ENCODE measurements at places on chromosomes 12 and 14.

DNA sequence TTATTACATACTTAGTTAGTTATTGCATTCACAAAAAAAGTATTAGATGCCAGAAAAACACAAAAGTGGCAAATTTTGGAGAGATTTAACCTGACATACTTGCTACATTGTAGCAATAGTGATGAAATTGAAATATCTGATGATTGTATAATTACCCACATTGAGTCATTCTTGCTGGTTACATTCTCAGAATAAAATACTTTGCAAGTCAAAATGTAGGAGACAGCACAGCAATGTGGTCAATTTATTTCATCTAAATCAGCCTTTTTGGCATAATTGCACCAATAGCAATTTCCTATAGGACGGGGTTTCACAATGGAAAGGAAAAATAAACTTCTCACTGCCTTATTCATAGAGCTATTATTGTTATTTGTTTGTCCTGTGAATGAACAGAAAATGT, 125.0 kb upstream of the ETV6 start:
- DNase-seq: no peak

- no peak for DNase-seq
Measured at GRCh38 chr12:15151161-15152091, 69.8 kb downstream of the RERG start.

- DNase-seq: no peak
Measured at GRCh38 chr12:14946861-14947260, 8.5 kb upstream of the ERP27 start.

DNA sequence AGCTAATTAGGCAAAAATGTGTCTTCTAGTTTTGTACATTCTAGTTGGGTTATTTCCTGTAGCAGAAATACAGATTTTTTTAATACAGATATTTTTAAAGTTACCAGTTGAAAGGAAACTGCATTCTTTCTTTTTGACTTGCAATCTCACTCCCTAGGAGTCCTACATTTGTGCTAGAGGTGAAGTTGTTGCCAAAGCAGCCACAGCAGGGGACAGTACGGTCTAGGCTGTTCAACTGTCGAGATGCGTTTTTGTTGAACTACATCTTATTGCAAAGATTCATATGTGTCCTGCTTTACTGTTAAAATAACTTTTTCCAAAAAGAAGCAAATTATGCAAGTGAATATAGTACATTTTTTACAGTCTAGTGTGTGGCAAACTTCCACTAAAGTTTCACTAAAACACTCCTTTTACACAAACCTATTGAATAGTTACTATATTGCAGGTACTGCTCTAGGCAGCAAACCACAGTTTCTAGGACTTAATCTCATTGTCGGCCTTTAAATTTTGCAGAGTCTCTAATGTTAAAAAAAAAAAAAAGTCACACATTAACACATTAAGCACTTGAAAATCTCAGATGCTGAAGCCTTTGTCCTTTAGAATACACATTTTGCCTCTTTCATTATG, 30.2 kb upstream of the SRGAP1 start:
- no peak for DNase-seq

GRCh38 chr12:118328486-118329330, 44.0 kb downstream of the TAOK3 start:
- DNase-seq: no peak

- peak; percentile 80 for DNase-seq
Measured at GRCh38 chr14:53528185-53528671, 375.1 kb upstream of the DDHD1 start.

GRCh38 chr12:132029503-132030300, 80.0 kb downstream of the EP400 start:
- DNase-seq: no peak

GRCh38 chr14:95195031-95195430, 37.7 kb upstream of the DICER1 start:
- no peak for DNase-seq

GRCh38 chr14:85131226-85131922, 398.6 kb upstream of the FLRT2 start:
- DNase-seq: no peak

DNA sequence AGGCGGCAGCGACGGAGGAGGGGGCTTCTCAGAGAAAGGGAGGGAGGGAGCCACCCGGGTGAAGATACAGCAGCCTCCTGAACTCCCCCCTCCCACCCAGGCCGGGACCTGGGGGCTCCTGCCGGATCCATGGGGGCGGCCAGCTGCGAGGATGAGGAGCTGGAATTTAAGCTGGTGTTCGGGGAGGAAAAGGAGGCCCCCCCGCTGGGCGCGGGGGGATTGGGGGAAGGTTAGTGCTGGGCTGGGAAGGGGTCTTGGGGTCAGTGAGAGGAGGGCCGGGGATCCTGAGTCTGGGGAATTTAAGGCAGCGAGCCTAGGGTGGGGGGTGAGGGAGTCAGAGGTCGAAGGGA, 203 bp downstream of the NFATC4 start:
- DNase-seq: no peak

DNA sequence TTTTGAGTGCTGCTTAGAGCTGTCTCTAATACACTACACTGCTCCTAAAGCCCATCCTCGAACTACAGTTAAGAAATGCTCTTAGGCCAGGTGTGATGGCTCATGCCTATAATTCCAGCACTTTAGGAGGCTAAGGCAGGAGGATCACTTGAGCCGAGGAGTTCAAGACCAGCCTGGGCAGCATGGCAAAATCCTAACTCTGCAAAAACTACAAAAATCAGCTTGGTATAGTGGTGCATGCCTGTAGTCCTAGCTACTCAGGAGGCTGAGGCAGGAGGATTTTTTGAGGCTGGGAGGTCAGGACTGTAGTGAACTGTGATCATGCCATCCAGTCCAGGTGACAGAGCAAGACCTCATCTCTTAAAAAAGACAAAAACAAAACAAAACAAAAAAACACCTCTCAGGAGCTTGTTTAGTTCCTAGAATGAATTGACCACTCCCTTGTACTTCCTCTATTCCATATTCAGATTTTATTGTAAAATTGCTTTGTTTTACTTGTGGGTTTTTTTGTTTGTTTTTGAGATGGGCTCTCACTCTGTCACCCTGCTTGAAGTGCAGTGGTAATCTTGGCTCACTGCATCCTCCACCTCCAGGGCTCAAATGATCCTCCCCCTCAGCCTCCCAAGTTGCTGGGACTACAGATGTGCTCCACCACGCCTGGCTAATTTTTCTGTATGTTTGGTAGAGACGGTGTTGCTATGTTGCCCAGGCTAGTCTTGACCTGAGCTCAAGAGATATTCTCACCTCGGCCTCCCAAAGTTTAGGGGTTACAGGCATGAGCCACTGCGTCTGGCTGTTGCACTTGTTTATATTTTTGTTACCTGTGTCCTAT, 13.6 kb downstream of the MDM2 start:
- DNase-seq: no peak

- no peak for DNase-seq
Measured at GRCh38 chr14:23269193-23269592, 16.7 kb downstream of the HOMEZ start.

- DNase-seq: no peak
Measured at GRCh38 chr12:129049917-129050316, 196.6 kb downstream of the GLT1D1 start.

DNA sequence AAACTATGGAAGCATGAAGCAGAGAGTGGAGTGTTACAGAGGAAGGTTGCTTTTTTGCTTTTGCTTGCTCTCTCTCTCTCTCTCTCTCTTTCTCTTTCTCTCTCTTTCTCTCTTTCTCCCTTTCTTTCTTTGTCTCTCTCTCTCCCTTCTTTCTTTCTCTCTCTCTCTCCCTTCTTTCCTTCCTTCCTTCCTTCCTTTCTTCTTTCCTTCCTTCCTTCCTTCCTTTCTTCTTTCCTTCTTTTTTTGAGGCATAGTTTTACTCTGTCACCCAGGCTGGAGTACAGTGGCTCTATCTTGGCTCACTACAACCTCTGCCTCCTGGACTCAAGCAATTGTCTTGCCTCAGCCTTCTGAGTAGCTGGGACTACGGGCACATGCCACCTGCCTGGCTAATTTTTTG, 7.6 kb downstream of the ARHGDIB start:
- DNase-seq: no peak

GRCh38 chr12:2439332-2440100, 355.3 kb upstream of the FKBP4 start:
- DNase-seq: no peak

- DNase-seq: peak; percentile 79
Measured at GRCh38 chr14:68141281-68142088, 321.9 kb downstream of the RAD51B start.

GRCh38 chr12:3293446-3294161, 197.4 kb upstream of the PRMT8 start:
- DNase-seq: peak; percentile 34

DNA sequence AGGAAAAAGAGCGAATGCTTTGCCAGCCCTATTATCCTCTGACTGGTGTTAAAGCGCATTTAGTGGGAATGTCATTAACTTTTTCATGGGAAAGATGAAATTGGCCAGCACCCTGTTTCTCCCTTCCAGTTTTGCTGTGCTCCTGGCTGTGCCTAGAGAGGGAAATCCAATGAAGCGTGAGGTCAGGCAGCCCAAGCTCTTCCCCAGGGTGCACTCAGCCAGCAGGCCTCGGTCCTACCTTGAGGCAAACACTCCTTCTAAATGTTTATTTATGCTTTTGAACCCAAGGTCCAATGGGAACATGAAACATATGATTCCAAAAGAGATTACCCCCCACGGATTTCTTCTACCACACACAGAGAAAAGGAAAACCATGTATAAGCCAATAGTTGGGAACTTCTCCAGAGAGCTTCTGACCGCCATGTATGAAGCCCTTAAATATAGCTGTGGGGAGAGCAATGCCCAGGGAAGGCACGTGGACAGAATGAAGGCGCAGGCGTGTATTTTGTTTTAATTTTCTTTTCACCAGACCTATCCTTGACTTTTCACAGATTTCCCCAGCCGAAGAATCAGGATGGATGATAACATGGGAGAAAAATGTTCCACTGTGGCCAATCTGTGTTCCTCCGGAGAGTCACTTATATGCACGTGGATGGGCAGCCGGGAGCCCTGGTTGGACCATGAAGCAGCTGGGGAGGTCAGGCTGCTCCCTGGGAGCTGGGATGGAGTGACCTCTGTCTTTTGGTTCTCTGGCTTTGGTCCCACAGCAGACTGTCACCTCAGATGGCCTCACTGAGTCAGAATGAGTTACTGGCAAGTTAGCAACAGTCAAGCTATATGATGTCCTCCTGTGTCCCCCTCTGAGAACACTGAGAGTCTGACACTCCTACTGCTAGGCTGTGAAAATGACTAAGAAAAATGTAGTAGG, 37.3 kb downstream of the GPR135 start:
- DNase-seq: peak; percentile 55

DNA sequence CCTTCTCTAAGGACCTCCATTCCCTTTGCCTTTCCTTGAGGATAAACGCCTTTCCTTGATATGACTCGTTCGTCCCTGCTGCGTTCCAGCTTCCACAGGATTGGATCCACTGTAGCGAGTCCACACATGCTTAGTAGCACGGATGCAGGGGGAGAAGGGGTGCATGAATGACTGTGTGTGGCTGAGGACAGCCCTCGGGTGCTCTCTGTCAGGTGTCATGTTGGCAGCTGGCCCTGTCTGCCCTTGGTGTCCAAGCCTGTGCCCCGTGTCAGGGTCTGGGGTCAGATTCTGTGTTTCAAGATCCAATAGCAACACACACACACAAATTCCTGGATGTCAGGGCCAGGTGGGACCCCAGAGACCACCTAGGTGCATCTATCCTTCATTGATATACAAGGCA, 17.5 kb upstream of the KRT80 start:
- no peak for DNase-seq

- DNase-seq: no peak
Measured at GRCh38 chr12:1858456-1858855, 38.1 kb downstream of the LRTM2 start.

DNA sequence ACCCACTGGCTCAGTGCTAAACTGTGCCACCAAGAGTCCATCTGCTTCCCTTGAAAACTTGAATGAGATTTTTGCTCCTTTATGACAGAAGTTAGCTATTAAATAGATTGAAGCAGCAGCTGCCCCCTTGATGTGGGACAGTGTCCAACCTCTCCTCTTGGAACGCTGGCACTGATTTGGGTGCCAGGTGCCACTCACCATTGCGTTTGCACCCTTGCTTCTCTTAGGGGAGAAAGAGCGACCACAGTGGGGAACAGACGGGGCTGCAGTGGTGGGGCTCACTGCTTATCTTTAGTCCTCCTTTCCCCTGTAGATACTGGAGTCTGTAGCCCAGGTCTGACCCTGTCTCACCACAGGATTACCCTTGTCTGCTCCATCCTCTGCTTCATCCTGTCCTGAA, 9.4 kb downstream of the EP400 start:
- DNase-seq: no peak

GRCh38 chr12:114954511-114955055, 270.6 kb upstream of the TBX3 start:
- no peak for DNase-seq

- peak; percentile 80 for DNase-seq
Measured at GRCh38 chr14:100775831-100776591, 49.3 kb downstream of the DLK1 start.

DNA sequence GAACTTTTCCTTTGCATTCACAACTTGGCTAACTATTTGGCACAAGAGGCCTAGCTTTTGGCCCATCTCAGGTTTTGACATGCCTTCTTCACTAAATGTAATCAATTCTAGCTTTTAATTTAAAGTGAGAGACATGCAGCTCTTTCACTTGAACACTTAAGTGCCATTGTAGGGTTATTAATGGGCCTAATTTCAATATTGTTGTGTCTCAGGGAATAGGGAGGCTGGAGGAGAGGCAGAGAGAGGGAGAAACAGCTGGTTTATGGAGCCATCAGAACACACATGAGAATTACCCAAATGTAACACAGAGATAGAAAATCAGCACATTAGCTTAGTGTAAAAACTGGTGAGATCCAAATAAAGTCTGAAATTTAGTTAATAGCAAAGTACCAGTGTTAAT, 157.4 kb downstream of the RPAP3 start:
- no peak for DNase-seq

- DNase-seq: no peak
Measured at GRCh38 chr14:103390605-103391004, 5.4 kb downstream of the MARK3 start.

GRCh38 chr12:105275997-105276733, 40.2 kb upstream of the APPL2 start:
- no peak for DNase-seq

- DNase-seq: no peak
Measured at GRCh38 chr14:100314724-100315123, 8.4 kb upstream of the SLC25A47 start.
